NCI-H446 (cell line): ENCODE measurements at places on chromosomes 12 and 14.

GRCh38 chr12:131795690-131796410, 32.3 kb upstream of the MMP17 start:
- DNase-seq = no peak

DNA sequence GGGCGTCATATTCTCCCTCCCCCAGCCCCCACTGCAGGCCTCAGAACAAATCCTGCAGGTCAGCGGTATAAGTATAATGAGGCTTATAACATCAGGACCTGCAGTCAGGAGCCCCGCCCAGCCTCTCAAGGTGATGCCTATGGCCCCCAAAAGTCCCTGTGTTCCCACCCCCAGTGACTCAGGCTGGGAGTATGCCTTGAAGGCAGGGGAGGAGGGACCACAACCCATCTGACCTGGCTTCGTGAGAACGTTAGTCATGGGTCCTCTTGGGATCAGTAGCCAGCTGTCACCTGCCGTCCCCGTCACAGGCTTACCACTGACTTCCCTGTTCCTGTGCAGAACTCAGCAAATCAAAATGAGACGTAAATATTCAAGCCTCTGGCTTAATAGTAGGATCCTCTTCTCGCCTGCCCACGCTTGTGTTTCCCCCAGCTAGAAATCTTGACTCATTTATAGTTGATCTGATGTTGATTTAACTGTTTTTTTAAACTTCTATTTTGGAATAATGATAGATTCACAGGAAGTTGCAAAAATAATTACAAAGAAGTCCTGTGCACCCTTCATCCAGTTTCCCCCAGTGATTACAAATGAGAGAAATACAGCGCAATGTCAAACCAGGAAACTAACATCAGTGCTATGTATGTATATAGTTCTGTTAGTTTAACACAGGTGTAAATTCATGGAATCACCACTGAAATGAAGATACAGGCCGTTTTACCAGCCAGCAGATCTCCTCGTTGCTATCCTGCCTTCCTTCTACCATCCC, 107.5 kb downstream of the ADGRD1 start:
- DNase-seq = no peak

- DNase-seq = no peak
Observed at GRCh38 chr14:76034566-76034965, 49.0 kb downstream of the IFT43 start.

- DNase-seq = no peak
Observed at GRCh38 chr12:27002141-27002540, 12.0 kb downstream of the TM7SF3 start.

- DNase-seq = no peak
Observed at GRCh38 chr12:100426145-100426544, 47.5 kb upstream of the NR1H4 start.

DNA sequence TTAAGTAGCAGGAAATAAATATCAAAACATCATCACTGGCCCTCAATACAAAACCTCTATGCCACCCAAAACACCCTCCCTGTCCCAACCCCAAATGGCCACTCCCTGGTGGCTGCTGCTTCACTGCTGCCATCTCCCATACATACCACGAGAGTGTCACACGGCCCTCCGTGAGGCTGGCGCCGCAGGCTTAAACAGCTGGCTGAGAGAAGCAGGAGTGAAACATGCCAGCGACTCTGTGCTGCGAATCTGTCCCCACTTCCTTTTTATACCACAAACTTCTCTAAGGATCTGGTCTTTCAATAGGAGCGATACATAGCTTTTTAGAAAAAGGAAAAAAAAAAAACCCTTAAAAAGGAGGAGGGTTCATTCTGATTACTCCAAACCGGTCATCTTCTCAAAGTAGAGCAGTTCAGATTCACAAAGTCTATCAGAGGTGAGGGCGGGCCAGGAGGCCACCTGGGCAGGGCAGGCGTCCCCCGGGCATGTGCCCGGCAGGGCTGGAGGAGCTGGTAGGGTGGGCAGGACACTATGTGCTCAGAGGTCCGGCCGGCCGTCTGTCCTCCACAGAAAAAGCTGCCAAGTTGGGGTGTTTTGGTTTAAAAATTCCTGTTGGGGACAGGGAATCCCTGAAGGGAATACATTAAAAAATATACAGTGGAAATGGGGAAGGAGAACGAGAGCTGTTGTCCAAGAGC, 26.5 kb downstream of the MAX start:
- DNase-seq = no peak

DNA sequence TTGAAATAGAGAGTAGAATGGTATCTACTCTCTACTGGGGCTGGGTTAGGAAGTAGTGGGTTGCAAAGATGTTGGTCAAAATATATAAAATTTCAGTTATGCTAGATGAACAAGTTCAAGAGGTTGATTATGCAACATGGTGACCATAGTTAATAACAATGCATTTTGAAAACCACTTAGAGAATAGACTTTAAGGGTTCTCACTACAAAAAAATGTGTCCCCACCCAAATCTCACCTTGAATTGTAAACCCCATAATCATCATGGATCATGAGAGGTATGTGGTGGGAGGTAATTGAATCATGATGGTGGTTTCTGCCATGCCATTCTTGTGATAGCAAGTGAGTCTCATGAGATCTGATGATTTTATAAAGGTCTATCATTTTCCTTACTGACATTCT, 94.0 kb downstream of the C12orf50 start:
- DNase-seq = no peak
